ENCODE measurements at places on chromosomes 12 and 14.

GRCh38 chr12:12722435-12723148 is 5.4 kb downstream of the CDKN1B start:
- DNase-seq = no peak

GRCh38 chr14:73427516-73428264 is 30.7 kb downstream of the NUMB start:
- DNase-seq = no peak

GRCh38 chr14:55107766-55108554 is 21.1 kb upstream of the LGALS3 start:
- DNase-seq = no peak

DNA sequence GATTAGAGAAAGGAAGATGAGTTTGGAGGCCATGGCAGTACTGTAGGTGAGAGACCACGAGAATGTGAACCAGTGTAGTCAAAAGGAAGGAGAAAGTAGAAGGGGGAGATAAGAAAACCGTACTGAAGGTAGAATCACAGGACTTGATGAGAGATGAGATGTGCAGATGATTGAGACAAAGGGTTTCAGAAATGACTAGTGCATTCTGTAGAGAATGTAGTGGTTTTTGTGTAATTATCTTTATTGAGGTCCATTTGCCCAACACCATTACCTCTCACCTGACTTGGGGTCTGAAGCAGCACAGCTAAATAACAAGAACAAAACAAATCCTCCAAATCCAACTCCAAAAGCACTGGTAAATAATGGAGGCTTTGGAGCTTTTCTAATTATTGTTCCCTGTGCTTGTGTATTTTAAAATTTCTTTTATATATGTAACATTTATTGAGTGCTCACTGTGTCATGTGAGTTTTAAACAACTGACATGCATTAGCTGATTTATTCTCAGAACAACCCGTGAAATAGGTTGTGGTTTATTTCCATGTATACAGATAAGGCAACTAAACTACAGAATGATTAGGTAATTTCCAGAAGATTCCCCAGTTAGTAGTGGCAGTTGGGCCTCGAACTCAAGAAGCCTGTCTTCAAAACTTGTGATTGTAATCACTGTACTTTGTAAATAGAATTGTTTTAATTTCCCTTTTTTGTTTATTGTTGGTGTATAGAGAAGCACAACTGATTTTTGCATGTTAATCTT is 390.0 kb downstream of the AEBP2 start:
- DNase-seq = no peak

DNA sequence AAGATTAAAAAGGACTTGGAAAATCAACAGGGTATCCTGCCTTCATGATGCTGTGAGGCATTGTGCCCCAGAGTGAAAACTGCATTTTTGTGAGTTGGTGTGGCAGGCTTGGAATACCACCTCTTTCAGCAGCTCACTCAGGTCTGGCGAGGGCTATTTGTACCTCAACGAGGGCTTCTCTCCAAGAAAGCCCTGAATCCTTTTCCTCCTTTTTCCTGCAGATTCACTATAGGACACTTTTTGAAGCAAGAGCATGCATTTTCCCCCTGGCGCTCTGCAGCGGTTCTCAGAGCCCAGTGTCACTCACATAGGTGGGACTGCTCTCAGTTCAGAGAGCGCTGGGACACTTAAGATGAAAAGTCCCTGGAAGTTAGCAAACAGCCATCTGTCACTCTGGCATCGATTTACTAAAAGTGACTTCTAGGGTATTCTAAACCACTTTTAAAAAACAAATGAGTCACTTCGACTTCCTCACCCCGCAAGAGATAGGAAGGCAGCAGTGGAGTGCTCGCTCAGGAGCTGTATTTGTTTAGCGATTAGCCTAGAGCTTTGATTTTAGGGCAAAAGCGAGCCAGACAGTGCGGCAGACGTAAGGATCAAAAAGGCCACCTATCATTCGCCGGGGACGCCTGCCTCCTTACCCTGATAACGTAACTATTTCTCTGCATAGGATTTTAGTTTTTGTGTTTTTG is 782 bp upstream of the LGR5 start:
- peak; percentile 55 for DNase-seq

DNA sequence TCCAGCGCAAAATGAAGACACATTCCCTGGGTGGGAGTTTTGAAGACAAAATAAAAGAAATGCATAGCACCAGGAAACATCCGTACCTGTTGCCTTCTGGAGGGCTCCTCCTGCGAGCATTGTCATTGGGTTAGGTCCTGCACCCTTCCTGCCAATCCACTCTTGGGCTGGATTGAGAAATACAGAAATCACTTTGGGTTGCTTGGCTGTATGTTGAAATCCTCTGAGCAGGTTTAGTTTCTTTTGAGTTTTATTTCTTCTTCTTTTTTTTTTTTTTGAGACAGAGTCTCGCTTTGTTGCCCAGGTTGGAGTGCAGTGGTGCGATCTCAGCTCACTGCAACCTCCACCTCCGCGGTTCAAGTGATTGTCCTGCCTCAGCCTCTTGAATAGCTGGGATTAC is 67.6 kb downstream of the ARF6 start:
- no peak for DNase-seq

- no peak for DNase-seq
Observed at GRCh38 chr14:51609251-51609954, 42.3 kb upstream of the FRMD6 start.

DNA sequence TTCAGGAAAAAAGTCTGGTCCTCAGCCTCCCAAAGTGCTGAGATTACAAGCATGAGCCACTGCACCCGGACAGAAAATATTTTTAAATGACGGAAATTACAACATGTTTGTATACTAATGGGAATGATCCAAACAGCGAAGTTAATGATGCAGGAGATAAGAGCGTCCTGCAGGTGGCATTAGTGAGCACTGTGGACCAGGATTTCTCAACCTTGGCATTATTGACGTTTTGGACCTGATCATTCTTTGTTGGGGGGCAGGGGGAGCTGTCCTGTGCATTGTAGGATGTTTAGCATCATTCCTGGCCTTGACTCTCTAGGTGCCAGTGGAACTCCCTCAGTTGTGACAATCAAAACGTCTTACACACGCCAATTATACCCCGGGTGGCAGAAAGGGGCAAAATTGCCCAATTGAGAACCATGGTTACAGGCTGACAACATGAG is 34.1 kb downstream of the SCFD1 start:
- DNase-seq = no peak

DNA sequence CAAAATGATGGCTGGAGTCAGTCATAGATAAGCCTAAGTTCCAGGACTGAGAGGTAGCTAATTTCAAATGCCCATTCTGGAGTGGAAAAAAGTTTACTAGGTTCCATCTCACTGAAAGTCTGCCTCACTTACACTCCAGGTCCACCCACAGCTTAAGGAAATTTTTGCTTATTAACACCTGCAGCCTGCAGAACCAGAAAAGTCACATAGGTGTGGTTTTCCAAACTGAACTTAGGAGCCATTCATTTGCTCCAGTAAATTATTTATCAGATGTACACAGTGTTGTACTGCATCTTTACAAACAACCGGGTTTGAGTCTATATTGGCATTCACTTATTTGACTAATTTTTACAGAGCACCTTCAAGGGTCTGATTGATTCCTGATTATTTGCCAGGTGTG is 157.4 kb upstream of the ARID2 start:
- no peak for DNase-seq

DNA sequence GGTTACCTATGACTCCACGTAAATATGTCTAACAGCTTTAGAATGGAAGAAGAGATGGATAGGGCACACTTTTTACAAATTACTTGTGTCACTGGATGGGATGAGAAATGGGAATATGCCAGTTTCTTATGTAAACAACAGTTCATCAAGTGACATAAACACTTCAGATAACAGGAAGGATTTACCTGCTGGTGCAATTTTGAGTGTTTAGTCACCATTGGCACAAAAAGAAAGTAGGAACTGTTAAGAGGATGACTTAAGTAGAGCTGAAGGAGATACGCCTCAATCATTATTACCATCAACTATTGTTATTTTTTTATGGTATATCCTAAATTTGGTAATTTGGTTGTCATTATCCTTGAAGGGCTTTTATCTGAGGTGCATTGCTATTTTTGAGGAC is 83.2 kb downstream of the RMST start:
- no peak for DNase-seq

GRCh38 chr12:104182144-104182543 is 33.4 kb upstream of the TXNRD1 start:
- no peak for DNase-seq

GRCh38 chr14:73749706-73750530 is 35.7 kb upstream of the PNMA1 start:
- peak; percentile 70 for DNase-seq

GRCh38 chr14:95272057-95272456 is 47.7 kb downstream of the CLMN start:
- DNase-seq = no peak

DNA sequence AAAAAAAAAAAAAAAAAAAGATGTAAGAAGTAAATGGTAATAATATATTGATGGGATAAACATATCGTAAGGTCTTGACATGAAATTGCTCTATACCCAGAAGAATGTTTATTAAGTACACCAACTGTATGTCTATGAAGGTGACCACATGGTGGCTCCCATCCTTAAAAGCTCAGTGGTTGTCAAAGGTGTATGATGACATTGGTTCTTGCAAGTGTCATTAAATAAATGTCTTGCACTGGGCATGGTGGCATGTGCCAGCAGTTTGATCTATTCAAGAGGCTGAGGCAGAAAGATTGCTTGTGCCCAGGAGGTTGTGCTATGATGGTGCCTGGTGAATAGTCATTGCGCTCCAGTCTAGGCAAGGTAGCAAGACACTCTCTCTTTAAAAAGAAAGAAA is 10.4 kb downstream of the CCT2 start:
- DNase-seq = no peak

- DNase-seq = peak; percentile 44
Observed at GRCh38 chr12:121260091-121260490, 36.4 kb downstream of the CAMKK2 start.

DNA sequence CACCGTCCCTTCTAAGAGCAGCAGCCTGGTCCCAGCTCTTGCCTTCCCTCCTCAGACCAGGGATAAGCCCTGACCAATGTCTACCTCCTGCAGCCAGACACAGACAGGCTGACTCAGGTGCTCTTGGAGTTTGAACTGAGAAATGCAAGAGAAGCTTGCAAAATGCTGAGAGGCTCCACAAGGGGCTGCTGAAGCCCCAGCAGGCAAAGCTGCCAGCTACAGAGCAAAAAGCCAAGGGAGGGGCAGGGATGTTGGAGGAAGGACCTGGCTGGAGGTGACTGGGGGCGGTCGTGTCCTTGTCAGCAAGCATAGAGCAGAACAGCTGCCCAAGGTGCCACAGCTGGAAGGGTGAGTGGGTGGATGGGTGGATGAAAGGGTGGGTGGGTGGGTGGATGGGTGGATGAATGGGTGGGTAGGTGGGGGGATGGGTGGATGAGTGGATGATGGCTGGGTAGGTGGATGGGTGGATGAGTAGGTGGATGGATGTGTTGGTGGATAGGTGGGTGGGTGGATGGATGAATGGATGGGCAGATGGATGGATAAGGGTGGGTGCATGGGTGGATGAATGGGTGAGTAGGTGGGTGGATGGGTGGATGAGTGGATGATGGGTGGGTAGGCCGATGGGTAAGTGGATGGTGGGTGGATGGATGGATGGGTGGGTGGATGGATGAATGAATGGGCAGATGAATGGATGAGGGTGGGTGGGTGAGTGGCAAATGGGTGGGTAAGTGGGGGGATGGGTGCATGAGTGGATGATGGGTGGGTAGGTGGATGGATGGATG is 4.0 kb upstream of the INF2 start:
- DNase-seq = peak; percentile 47

GRCh38 chr12:5140190-5140589 is 96.5 kb downstream of the KCNA5 start:
- DNase-seq = no peak

GRCh38 chr14:77084985-77085384 is 13.1 kb upstream of the CIPC start:
- DNase-seq = no peak

- peak; percentile 53 for DNase-seq
Observed at GRCh38 chr14:92943855-92944570, 21.1 kb downstream of the CHGA start.

DNA sequence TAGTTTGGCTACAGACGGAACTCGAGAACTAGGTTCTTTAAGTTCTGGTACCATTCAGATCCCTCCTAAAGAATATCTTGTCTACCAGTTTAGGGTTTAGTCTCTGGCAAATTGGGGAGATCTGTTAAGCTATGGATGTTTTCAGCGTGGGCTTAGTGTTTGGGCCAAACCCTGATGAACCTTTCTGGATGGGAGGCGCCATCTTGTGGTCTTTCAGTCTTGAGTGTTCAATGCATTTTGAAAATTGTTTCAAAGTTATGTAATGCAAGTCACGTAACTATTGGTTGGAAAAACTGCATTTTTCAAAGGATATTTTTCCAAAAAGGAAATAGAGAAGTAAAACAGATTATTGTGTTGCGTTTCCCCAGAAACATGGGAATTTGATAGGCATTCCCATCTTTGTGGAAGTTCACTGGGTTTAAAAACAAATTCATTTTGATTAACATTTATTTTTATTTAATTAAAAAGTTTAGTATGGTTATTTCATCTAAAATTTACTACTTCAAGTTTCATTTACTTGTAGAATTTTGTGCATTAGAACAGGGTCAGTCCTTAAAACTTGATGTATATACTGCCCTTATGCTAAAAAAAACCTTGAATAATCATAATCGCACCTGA is 169.0 kb downstream of the PRIMA1 start:
- DNase-seq = peak; percentile 16

DNA sequence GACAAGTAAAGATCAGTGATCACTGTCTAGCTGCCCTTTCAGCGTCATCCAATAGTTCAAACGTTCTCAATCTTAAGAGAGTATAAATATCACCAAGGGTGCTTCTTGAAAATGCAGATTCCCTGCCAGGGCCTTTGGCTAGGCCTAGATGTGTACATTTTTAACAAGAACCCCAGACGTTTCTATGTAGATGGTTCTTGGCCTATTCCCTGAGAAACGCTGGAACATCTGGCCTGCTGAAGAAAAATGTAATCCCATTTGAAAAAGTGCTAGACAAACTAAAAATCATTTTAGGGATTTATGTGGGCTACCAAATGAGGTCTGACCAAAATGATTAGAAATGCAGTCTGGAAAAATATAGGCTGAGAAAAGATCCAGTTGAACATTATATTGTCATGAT is 231.7 kb downstream of the ADAMTS20 start:
- DNase-seq = no peak

DNA sequence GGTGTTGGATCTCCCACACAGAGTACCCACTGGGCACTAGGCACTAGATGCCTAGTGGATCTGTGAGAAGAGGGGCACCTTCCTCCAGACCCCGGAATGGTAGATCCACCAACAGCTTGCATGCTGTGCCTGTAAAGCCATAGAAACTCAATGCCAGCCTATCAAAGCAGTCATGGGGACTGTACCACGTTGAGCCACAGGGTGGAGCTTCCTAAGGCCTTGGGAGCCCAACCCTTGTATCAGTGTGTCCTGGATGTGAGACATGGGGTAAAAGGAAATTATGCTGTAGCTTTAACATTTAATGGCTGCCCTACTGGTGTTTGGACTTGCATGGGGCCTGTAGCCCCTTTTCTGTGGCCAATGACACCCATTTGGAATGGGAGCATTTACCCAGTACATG is 1024.9 kb downstream of the TMEM121 start:
- no peak for DNase-seq

- DNase-seq = no peak
Observed at GRCh38 chr12:49705479-49706134, 1.6 kb downstream of the FMNL3 start.

Measured in kidney (tissue), 22 donors.